Stimulated activated CD4-positive, alpha-beta T cell treated with anti-CD3 and anti-CD28 coated beads, Interleukin-1b, Interleukin-23, amount 100 ng/mL, for 4 hours (primary cell): ENCODE measurements at places on chromosomes 13 and 19.
A peak's percentile ranks its signal among the peaks of the same experiment; 100 is the strongest.

GRCh38 chr13:83577183-83577582, 305.1 kb downstream of the SLITRK1 start:
- DNase-seq = no peak

DNA sequence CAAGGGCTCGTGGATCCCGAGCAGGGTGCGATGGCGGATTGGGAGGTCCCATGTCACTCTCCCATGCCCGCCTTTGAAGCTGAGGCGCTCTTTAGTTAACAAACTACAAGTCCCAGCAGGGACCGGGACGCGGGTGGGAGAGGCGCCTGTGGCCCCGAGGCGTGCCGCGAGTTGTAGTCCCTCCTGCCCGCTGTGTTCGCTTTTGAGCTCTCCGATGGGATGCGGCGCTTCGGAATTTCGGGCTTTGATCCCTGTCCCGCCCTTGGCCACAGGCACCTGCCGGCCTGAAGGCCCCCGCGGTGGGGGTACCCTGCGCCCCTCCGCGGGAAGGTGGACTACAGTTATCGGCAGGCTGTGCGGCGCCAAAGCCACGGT, 11.0 kb downstream of the CYTH2 start:
- DNase-seq = peak; percentile 41

GRCh38 chr13:65911546-65912193, 1318.5 kb downstream of the PCDH9 start:
- DNase-seq = no peak

DNA sequence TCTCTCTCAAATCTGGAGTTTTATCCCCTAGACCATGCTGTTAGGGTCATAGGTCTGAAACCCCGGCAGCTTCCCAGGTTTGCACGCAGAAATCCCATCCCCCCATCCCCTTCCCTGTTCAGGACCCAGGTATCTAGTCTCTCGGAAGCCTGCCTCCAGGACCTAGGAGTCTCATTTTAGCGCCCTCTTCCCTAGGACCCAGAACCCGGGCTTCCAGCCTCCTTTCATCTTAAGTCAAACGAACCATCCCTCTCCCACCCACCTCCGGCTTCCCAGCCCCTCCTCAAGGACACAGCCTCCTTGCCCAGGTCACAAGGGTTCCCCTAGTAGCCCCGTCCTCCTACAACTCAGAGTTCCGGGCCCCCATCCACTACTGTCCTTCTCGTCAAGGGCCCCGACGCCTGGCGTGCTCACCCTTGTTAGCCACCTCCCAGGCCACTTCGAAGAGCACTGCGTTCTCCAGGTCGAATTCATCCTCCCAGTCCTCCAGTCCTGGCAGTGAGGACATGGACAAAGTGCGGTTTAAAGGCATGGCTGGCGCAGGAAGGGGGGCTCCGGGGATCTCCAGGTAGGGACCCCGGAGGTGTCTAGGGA, 431 bp downstream of the GYS1 start:
- DNase-seq = no peak

DNA sequence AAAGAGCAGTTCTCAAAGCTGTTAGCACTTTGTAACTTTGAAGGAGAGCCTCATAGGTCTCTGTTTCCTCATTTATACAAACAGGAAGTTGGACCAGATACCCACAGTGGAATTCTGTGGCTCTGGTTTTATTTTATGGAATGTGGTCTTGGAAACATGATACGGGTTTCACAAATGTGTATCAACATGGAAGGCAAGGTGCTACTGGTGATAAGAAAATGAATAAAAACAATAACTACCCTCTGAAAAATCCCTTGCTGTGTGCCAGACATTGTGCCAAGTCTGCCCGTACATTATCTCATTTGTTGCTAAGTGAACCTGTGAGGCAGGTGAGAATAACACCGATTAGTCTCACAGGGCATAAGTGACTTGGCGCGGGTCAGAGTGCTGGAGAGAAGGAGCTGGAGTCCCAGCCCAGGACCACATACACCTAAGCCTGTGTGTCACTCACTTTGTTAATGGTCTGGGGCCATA, 45.0 kb upstream of the RNF113B start:
- DNase-seq = no peak

DNA sequence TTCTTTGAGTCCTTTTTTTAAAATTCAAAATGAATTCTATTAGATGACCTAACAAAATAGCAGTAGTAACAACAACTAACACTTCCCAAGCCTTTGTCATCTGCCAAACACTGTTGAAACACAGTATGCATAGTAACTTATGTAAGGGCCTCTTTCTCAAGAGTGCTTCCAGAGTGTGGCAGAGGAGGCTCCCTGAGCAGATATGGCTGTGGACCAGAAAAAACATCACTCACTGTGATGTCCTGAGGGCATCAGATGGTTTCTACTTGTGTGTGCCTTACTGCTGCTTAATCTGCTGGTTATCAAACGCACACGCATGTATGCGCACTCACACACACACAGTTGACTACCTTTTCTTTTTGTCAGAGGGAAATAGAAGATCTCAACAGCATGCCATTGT, 110.8 kb downstream of the DLEU7 start:
- DNase-seq = no peak

DNA sequence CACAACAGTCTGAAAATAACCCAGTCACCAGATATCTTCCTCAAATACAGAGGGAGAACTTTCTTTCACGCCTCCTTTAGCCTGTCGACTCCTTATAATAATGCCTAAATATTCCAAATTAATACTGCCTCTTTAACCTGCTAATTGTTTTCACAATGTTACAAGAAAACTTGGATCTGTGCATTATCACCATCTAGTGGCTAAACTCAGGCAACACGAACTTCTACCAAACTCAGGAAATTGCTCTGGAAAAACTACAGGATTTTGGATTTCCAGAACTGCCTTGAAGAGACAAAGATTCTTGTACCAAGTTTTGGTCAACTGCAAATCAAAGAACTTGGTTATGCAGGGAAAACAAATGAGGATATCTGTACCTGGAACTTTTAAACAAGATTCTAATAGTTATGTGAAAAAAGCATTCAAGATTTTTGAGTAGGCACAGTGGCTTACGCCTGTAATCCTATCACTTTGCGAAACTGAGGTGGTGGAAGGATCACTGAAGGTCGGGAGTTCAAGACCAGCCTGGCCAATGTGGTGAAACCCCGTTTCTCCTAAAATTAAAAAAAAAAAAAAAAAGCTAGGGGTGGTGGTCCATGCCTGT, 10.8 kb downstream of the CLN5 start:
- no peak for DNase-seq

GRCh38 chr13:72853000-72853399, 71.1 kb downstream of the PIBF1 start:
- no peak for DNase-seq

GRCh38 chr19:46076951-46077814, 36.4 kb upstream of the IGFL4 start:
- no peak for DNase-seq

DNA sequence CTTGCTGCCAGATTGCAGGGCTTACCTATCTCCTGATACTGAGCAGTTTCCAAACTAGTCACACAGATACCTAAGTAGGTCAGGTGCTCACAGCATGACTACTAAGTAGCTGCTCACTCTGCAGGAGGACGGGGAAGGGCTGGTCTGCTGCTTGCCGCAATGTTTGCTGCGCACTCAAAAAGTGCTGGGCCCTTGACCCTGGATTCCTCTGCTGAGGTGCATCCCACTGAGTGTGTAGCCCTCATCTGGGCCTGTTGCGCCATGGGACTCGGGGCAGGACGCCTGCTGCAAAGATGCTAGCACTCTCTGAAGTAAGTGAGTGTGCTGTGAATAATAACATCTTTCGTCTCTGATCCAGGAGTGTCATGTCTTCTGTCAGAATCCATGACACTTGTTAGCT, 59.2 kb upstream of the MEDAG start:
- no peak for DNase-seq

GRCh38 chr19:41031916-41032315, 40.8 kb downstream of the CYP2B6 start:
- DNase-seq = no peak

DNA sequence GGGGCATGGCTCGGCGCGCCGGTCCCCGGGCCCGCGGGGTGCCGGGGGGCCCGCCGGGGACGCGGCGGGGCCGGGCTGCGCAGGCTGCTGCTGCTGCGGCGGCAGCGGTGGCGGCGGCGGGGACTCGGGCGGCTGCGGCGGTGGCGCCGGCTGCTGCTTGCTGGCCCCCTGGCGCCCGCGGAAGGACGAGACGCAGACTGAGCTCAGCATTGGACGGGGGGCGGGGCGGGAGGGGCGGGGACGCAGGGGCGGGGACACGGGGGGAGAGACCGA, 368 bp downstream of the KCNC3 start:
- no peak for DNase-seq

DNA sequence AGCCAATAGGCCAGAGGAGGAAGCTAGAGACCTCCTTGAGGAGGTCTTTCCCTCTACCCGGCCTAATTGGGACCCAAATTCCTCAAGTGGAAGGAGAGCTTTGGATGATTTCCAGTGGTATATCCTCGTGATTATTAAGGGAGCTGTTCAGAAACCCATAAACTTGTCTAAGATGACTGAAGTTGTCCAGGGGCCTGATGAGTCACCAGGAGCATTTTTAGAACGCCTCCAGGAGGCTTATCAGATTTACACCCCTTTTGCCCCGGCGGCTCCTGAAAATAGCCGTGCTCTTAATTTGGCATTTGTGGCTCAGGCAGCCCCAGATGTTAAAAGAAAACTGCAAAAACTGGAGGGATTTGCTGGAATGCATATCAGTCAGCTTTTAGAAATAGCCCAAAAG, 198.1 kb downstream of the ZNF486 start:
- DNase-seq = no peak
